ENCODE measurements at places on chromosomes 7 and 10.
A peak's percentile ranks its signal among the peaks of the same experiment; 100 is the strongest.

DNA sequence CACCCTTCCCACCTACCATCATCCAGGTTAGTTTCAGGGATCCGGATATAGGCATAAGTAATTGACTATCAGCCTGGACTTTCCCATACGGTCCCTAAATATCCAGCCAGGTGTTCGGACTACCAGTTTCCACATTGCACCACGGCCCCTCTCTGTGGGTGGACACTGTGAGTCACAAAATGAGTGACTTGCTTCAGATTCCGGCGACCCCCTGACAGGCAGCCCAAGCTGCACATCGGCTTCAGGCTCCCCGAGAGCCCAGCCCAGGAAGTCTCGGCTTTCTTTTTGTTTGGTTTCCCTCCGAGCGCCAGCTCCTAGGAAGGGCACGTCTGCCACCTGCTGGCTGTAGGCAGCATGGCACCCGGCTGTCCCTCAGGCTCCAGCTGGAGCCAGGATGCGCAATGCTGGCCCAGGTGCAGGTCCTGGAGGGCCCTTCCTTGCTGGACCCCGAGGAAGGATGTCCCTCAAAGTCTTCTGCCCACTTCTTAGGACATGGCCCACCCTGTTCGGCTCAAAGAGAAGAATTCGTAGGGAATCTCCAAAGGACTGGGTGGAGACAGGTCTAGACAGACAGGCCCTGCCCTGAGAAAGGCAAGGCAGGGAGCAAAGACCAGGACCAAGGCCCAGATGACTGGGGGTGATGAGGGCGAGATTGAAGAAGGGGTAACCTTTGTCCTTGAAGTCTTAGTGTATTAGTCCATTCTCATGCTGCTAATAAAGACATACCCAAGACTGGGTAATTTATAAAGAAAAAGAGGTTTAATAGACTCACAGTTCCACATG lies 10.6 kb downstream of the HABP2 start:
- DNase-seq = peak; percentile 67

DNA sequence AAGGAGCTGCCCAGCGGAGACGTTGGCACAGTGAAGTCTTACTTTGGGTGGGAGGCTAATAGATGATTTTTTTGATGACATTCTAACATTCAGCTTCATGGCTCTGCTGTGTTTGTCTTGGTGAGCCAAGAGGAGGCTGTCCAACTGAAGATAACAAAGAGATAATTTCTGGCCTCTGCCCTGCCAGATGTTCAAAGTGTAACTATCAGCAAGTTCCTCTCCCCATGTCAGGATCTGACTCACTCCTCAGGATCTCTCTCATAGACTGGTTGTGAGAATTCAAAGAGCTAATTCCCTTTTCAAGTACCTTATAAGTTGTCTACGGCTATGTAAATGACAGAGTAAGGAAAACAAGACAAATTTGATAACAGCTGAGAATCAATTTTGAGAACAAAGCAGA lies 1340.9 kb downstream of the XPNPEP1 start:
- no peak for DNase-seq

DNA sequence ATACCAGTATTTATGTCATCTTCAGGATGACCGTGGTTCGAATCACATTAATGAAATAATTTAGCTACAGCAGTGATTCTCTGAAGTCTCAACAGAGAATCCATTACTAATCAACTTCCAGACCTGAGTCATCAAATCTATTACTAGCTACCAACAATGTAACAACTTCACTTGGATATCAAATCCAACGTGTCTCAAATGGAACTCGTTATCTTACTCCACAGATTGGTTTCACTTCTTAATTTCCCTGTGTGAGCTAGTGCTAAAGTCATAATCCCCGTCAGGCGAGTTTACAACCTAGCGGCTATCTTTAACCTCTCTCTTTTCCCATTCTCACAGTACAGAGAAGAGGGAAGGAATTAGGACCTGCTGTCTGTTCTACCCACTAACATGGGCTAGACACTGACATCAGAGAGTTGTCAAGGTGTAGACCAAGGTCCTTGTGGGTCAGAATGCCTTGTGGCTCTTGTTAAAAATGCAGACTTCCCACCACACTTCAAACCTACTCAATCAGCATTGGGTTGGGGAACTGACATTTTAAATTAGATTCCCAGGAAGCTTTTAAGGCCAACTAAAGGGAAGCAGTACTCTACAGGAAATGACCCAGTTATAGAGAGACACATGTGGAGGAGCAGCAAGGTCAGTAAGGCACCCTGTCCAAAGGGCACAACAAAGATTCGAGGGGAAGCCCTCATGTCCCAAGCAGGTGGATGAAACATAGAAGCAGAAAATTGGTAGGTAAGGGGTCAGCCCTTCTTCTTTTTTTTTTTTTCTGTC lies 57.3 kb upstream of the GSAP start:
- no peak for DNase-seq

DNA sequence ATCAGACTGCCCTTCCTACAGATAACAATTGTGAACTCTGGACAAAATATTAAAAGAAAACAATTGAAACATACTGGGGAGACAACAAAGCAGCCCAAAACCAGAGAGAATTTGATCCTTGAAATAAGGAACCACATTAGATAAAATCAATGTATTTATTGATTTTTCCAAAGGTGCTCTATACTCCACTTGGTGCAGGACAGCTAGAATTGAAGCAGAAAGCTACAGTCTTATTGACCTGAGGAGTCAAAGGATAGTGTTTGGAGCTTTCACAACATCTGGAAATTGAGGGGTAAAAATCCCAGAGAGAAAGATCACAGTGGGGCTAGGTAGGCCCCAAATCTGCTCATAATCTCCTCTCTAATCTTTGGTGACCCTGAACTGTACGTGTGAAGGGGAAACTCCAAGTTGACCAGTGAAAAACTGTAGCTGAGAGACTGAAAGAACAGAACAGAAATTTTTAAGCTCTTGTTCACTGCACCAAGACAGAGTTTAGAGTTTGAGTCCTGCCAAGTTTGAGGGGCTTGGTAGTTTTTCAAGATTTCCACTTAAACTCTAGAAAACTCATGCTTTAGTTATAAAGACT lies 70.2 kb downstream of the SAMD9 start:
- DNase-seq = no peak

GRCh38 chr10:132452651-132453469 lies 55.9 kb downstream of the PWWP2B start:
- peak; percentile 34 for DNase-seq

GRCh38 chr7:92135052-92135889 lies 994 bp upstream of the CYP51A1 start:
- DNase-seq = no peak

- peak; percentile 23 for DNase-seq
These were observed 67.0 kb downstream of the CTBP2 start for GRCh38 chr10:125093199-125093973.

DNA sequence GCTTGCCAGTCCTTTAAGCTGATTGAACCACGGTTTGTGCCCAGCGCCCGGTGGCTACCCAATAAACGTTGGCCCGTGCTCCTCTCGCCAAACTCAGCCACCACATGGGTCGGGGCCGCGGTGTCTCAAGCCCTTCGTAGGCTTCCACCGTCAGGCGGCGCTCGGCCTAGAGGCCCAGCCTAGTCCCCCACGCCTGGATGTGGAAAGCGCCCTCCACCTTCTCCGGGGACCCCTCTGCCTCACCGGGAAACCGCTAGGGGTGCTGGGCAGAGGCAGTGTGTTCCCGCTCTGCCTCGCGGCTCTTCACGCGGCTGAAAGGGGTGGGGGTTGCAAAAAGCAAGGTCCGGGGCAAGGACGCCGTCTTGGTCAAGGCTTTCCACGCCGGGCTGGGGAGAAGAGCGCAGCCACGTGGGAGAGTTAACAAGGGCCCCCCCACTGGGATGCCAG lies 29.8 kb downstream of the LEP start:
- DNase-seq = no peak

DNA sequence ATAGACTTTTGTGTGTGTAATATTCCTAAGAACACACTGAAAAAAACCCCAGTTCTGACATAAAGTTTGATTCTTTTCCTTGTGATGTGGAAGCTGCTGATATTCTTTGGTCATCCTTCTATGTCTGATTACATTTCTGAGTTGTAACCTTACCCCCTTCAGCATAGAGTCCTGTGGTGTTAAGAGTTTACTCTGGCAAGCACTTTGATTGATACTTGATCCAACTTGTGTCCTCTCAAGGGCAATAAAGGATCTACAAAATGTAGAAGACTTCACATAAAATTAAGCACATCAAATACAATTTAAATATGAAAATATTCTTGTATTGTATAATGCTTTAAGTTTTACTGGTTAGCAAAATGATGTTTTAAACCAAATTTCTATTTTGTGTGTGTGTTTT lies 221.7 kb upstream of the DKK1 start:
- no peak for DNase-seq

DNA sequence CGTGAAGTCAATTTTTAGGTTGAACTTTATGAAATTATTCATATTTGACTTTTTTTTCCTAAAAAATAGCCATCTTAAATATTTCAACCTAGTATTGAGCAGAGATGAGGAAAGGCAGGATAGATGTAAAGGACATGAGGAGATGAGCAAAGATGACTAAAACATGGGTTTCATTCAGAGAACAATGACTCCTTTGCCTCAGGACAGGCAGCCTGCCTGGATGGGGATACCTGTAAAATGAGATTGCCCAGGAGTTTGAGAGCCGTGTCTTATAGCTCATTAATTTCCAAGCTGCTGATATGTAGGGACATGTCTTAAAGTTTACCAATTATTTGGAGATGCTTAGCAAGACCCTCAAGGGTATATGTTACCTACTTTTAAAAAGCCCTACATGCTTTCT lies 243.8 kb upstream of the MDFIC start:
- DNase-seq = no peak

DNA sequence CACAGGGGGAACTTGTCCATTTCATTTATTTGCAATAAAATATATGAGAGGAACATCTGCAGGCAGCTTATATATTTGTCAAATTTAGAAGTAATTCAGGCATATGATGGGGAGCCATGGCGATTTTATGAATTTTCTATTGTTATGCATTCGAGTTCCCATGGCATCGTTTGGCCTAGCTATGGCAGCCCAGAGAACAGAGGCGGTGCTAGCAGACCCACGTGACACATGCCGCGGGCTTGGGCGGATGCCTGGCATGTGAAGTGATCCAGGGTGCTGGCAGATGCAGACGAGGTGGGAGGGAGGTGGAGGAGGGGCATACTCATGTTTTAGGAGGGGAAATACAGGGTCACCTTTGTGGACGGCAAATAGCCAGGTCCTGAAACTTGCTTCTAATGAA lies 560.0 kb upstream of the GALNT17 start:
- peak; percentile 13 for DNase-seq

- DNase-seq = no peak
These were observed 214.3 kb downstream of the WDR37 start for GRCh38 chr10:1270490-1270889.

GRCh38 chr10:34585422-34586112 lies 229.5 kb downstream of the PARD3 start:
- no peak for DNase-seq

DNA sequence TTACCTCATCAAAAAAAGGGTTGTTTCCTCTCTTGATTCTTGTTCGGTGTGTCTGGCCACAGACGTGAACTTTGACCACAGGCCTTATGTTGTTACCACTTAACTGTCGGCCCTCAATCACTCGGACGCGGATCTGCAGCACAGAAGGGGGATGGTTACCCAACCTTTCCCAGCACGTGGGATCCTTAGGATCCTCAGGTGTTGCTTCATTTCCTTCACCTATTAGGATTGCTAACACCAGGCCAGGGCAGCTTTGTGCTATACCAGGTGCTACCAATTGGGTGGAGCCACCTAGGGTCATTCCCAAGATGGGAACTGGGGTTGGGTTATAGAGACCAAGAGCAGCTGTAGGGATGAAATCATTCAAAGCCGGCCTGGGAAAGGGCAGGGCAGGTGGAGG lies 73.4 kb downstream of the MYOF start:
- DNase-seq = no peak

DNA sequence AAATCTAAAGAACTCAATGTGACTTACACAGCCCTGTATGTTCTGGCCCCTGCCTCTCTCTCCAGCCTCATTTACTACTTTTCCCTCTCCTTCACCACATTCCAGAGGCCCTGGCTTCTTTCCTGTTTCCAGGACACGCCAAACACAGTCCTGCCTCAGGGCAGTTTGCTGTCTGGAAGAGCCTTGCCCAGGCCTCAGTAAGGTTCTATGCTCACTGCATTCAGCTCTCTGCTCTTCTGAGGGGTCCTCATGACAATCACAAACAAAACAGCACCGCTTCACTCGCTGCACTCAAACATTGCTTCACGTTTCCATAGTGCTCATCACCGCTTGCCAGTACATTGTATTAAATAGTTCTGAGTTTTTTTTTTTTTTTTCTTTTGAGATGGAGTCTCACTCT lies 35.1 kb upstream of the GARS1 start:
- DNase-seq = no peak

GRCh38 chr10:119824299-119824698 lies 48.3 kb downstream of the MCMBP start:
- no peak for DNase-seq

- no peak for DNase-seq
These were observed 356.5 kb upstream of the KLF6 start for GRCh38 chr10:4141471-4141870.

DNA sequence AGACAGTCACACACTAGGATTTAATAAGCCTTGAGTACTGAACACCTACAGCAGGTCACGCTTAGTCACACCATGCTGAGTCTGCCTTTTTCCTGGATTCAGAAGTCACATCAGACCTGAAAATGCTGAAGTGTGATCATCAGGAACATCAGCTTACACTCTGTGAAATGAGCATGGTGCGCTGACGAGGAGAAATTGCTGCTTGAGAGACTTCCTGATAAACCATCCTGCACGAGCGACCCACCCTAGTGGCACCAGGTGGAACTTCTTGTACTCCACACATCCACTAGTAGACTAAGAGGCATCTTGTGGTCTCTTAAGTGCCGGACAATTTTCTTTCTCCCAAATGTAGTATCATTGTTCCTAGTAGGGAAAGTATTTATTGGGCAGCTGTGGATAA lies 51.8 kb upstream of the MRLN start:
- peak; percentile 24 for DNase-seq

DNA sequence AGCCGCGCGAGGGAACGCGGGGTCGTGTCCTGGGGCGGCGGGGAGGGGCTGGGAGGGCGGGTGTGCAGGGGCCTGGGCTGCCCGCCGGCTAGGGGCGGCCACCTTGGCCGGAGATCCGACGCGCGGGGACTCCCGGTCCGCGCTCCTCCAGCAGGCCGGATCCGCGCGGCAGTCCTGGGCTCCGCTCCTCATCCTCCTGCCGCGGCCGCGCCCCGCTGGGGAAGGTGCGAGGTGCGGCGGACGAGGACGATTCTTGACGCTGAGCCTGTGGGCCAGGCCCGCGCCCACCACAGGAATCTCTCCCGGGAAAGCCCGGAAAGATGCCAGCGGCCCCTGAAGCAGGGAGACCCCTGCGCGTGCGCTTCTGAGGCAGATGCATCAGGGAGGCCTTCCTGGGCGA lies 6.6 kb upstream of the OGDHL start:
- no peak for DNase-seq

GRCh38 chr7:30472784-30473775 lies 5.5 kb downstream of the NOD1 start:
- no peak for DNase-seq

GRCh38 chr7:113161050-113161449 lies 42.7 kb upstream of the SMIM30 start:
- DNase-seq = no peak

DNA sequence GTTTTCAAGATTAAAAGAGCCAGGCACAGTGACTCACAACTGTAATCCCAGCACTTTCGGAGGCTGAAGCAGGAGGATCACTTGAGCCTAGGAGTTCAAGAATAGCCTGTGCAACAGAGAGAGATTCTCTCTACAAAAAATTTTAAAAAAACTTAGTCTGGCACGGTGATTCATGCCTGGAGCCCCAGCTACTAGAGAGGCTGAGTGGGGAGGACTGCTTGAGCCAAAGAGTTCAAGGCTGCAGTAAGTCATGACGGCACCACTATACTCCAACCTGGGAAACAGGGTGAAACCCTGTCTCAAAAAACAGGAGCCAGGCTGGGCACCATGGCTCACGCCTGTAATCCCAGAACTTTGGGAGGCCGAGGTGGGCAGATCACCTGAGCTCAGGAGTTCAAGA lies 86.6 kb upstream of the KCTD7 start:
- DNase-seq = no peak

Data from C1 segment of cervical spinal cord (tissue), 14 donors.